ENCODE measurements at places on chromosomes 16 and 17.
A peak's percentile ranks its signal among the peaks of the same experiment; 100 is the strongest.

DNA sequence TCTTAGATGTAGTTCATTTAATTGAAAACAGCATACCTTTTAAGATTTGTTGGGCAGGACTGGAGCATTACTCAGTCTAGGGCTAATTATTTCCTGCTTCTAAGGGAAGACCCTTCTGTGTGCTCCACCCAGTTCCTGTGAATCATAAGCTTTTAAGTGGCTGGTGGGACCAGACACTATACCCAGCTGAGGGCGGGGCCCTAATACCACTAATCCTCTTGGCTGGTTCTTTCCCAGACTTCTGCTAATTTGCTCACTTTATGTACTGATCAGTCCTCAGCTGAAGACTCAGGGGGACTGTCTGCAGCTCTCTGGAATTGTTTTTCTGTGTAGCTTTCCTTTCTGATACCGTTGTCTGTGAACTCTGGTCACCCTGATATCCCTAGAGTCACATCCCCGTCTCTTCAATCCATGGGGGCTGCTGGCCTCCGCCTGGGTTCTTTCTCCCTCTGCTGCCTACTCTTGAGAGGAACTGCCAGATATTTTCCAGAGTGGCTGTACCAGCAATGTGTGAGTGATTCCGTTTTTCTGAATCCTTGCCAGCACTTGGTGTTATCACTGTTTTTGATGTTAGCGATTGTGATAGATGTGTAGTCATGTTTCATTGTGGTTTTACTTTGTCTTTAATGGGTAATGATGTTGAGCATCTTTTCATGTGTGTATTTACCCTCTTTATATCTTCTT lies 35.1 kb downstream of the MFSD11 start:
- DNase-seq: no peak

DNA sequence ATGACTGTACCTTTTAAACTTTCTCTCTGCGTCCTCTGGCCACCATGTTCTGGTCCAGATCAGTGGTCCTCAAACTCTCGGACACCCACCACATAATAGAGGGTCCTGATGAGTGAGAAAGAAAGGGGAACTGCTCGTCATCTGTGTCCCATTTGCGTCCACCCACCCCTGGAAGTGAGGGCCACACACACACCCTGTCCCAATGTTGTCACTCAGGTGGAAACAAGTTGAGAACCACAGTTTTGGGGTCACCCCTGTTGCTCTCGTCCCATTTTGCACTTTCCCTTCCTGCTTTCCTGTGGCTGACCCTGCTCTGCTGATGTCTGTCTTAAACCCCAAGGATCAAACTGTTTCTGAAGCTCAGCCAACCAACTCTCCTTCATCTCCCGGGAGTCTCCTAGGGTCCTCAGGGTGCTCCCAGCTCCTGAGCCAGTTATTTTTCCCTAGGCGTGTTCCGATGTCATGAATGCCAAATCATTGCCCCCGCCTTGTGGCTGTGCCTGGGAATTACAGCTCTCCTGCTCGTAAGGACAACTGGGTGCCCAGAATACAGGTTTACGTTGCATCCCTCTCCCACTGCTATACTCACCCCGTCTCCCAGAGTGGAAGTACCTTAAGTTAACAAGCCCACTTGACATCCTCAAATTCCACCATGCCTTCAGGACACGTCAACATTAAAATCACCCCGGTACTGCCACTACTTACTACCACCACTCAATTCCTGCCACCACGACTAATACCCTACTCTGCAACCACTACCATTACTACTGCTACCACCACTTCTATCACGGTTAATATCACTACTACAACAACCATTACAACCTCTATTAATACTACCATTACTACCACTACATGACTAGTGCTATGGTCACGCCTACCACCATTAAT lies 26.0 kb upstream of the HNF1B start:
- no peak for DNase-seq

- no peak for DNase-seq
Observed at GRCh38 chr17:82098939-82099763, 1.1 kb upstream of the FASN start.

DNA sequence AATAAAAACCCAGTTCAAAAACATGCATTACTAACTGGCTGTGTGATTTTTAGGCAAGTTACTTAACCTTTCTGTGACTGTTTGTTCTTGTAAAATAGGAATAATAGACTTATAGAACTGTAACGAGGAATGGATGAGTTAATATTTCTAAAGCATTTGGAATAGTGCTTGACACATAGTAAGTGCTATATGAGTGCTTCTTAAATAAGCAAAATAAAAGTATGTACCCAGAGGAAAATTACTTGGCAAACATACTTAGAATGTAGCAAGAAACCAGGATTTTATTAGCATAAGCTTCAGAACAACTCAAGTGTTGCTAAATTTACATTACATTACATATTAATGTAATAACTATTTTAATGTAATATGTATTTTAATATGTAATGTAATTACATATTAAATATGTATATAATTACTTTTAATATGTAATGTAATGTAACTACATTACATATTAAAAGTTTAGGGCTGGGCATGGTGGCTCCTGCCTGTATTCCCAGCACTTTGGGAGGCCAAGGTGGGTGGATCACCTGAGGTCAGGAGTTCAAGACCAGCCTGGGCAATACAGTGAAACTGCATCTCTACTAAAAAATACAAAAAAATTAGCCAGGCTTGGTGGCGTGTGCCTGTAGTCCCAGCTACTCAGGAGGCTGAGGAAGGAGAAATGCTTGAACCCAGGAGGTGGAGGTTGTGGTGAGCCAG lies 14.2 kb downstream of the NFAT5 start:
- DNase-seq: no peak

DNA sequence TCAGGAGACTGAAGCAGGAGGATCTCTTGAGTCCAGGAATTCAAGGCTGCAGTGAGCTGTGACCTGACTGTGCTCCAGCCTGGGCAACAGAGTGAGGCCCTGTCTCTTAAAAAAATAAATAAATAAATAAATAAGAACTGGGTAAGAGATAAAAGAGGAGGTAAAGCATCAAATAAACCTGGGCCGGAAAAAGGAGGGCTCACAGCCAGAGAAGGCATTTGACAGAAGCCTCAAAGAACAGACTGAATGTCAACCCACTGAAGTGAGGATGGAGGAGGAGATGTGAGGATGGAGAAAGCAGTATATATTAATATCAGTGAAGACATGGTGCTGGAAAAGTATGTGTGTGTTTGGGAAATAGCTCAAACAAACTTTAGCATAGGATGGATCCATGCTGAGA lies 6.1 kb downstream of the NOG start:
- no peak for DNase-seq

- DNase-seq: no peak
Observed at GRCh38 chr16:10097271-10097670, 85.0 kb downstream of the GRIN2A start.

DNA sequence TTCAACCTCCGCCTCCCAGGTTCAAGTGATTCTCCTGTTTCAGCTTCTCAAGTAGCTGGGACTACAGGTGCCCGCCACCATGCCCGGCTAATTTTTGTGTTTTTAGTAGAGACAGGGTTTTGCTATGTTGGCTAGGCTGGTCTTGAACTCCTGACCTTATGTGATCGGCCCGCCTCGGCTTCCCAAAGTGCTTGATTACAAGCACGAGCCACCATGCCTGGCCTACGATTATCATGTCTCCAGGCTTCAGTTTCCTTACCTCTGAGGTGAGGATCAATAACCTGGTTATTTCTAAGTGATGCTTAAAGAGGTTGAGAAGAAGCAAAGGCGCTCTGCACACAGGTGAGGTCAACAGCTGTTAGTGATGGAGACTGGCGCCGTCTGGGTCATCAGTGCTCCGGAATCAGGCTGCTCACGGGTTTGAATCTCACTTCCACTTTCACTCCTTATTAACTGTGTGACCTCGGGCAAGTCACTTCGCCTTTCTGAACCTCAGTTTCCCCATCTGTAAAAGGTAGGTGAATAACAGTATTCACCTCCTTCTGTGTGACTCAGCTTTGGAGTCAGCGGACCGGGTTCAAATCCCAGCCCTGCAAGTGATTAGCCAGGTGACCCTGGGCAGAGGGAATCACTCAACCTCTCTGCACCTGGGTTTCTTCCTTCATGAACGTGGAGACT lies 745 bp upstream of the ABCC1 start:
- DNase-seq: no peak

DNA sequence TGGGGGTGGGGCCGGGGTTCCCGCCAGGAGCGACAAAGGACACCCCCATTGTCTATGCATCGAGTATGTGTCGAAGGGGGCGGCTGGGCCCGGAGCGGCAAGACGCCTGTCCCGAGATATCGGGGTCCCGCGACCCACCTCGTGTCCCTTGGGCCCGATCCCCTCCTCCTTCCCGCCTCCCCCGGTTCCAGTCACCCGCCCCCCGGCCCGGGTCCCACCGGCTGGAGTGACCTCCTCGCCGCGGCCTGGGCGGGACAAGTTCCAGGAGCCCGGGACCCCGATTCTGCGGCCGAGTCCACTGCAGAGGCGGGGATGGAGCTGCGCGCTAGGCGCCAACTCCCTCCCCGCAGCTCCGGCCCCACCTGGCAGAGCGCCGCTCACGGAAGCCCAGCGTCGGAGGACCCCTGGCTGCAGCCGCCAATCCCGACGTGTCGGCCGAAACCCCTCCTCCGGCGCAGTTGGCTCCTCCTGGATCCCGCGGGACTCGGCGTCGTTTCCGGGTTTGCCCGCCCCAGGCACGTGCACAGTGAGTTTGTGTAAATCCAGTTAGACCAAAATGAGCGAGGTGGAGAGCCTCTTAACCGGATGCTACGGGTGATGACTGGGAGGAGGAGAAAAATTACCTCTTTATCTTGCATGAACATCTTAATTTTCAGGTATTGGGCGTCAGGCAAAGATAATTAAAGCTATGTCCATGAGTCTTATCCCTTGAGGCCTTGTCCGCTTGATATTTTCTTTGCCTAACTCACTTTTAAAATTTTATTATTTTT lies at the start of gene NMRAL1:
NMRAL1 (minus strand) TSS at position 434 of the 770 bp plus-strand sequence. CDS start 493 bp downstream, outside the sequence.
- peak; percentile 93 for DNase-seq

GRCh38 chr16:50329446-50330189 lies 39.2 kb downstream of the BRD7 start:
- DNase-seq: no peak

GRCh38 chr17:6701719-6702118 lies 11.4 kb downstream of the SLC13A5 start:
- no peak for DNase-seq

GRCh38 chr17:37506678-37507077 lies 17.0 kb downstream of the DUSP14 start:
- DNase-seq: no peak

GRCh38 chr17:70314096-70314495 lies 144.8 kb downstream of the KCNJ2 start:
- DNase-seq: no peak

DNA sequence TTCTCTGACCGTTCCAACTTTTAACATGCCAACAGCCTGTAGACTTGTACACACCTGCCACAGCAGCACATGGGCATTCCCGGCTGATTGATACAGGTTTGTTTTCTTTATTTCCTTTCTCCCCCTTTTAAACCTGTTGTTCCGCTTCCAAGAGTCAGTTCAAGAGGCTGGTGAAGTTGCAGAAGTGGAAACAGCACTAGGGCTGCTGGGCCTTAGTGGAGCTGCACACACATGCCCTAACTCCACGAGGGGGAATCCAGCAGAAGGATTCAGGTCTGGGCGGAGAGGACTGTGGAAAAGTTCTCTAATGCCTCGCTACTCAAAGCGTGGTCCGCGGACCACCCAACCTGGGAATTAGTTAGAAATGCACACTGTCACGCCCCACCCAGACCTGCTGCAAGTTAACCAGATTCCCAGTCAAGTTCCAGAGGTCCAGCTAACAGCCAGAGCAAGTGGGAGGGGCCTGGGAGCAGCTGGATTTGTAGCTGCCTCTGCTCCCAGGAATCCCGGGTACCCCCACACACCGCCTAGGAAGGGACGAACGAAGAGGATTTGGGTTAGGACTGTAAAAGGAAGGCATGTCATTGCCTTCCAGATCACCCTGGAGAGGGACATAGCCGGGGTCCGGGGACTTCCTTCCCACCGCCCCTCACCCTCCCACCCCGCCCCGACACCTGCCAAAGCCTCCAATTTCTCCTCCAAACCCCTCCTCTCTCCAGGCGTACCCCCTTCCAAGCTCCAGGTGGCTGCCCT lies 542 bp downstream of the SLC39A11 start:
- no peak for DNase-seq

GRCh38 chr17:46047398-46047797 lies 48.3 kb downstream of the STH start:
- no peak for DNase-seq

DNA sequence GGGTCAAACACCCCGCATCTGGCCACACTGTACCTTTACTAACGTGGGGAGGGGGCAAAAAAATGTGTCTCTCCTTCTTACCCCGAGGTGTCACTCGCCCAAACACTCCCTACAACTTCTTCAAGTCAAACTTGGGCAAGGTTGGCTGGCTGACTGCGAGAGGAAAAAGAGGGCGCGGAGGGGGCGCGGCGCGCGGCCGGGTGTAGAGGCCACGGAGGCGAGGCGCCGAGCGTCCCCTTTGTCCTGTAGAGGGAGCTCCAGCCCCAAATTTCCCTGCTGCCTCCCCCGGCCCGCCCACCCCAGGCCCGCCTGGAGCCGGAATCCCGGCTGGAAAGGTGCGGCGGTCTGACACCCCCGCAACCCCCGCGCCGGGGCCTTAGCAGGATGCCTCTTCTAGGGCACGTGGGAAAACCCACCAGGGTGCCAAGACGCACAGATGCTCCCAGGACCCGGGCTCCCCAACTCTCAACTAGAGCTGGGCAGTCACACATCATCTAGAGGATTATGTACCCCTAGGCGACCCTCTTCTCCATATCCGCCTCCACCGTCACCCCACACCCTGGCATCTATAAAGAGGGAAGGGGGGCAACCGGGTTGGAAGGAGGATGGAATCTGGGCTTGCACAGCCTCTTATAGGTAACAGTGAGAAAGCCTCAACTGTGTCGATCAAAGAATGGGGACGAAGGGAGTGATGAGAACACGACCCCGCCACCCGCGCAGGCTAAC lies 4.2 kb downstream of the IRX3 start:
- no peak for DNase-seq

GRCh38 chr17:65936013-65936412 lies 255.9 kb downstream of the CEP112 start:
- DNase-seq: no peak

DNA sequence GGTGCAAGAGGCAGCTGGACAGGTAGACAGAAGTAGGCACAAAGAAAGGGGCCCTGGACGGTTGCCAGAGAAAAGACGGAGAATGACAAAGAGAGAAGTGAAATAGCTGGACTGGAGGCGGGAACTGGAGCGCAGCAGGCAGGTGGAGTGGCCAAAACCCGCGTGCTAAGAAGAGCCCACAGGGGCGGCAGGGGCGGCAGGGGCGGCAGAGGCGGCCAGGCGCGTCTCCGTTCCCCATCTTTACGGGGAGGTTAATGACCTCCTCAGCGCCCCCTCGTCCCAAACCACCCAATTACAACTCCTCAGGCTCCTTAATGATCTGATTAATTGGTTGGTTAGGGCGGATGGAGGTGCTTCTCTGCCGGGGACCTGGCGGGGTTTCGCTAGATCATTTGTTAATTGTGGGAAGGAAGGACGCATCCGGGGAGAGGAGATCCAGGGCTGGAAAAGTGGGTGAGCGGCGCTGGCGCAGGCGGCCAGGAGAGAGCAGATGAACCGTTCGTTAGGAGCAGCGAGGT lies 15.4 kb upstream of the HOXB9 start:
- DNase-seq: no peak

- DNase-seq: no peak
Observed at GRCh38 chr16:72896485-72897118, 151.3 kb downstream of the ZFHX3 start.
